Hematopoietic multipotent progenitor cell treated with erythropoietin and hydrocortisone succinate and interleukin-3 and kit ligand, for 6 days (in vitro differentiated cells): ENCODE measurements at places on chromosomes 7 and 10.

DNA sequence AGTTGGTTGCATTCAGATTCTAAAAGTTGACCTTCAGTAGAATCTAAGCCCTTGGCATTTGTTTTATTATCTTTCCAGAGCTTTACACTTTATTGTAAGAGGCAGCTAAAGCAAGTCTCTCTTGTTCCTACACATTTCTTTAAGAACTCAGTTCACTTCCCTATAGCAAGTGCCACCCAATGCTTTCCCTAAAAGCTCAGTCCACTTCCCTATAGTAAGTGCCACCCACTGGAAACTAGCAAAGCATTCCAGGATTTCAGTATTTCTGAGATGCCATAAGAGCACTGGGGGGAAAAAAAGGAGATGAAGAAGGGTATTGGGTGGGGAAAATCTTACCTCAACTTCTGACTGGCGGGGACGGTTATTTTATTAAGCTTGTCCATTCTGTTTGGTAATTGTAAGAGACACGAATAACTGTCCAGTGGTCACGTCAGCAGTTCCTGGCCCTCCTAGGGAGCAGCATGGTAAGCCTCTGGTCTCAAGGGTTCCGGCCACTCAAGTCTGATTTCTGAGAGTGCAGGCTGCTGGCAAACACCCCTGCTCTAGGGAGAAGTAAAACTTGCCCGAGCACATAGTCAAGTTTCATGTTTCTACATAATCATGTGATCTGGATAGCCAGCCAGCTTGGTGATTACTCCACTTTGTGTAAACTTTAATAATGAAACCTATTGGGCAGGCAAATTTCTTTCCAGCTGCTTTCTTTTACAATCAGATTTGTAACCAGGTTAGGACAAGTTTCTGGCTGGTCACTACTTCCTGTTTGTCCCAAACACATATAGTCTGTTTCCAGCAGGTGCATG is at the start of gene BLNK:
BLNK (minus strand) TSS at position 554 of the 800 bp plus-strand sequence; CDS start at position 383, 171 bp downstream.
- DNase-seq: peak; percentile 9

DNA sequence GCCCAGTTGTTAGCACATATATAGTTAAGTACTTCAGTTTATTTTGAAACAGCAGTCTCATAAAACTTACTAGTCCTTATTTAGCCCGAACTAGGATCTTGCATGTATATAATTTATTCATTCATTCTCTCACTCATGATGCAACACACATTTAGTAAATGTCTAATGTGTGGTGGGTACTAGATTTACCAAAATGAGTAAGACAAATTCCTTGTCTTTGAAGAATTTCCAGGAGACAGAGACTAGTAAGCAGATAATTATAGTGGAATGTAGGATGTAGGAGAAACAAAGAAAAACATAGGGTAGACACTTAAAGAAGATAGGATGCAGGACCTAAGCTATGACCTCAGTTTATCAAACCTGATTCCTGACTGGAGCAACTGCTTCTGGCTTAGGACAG is 120.2 kb upstream of the AMPH start:
- no peak for DNase-seq

DNA sequence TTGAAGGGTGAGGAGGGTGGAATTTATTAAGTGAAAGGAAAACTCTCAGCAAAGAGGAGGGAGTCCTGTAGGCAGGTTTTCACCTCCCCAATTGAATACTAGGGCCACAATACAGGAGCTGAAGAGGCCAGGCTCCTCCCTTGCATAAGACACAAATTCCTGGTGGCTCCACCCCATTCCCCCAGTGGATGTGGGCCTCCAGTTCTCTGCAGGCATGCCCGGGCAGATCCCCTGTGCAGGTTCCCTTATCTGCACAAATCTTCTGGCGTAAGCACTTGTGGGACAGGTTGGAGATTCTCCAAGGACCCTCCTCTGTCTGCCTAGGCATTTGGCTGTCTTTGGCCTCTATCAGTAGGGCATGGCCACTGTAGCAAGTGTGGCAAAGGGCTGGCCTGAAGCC is 847.1 kb upstream of the MBL2 start:
- no peak for DNase-seq

- no peak for DNase-seq
Observed at GRCh38 chr10:112649006-112649821, 202.2 kb downstream of the VTI1A start.

GRCh38 chr7:150435390-150436073 is 14.9 kb upstream of the GIMAP8 start:
- DNase-seq: peak; percentile 42

GRCh38 chr10:89813546-89813945 is 112.2 kb downstream of the KIF20B start:
- DNase-seq: no peak

- peak; percentile 3 for DNase-seq
Observed at GRCh38 chr7:15555381-15555859, 6.4 kb downstream of the AGMO start.

GRCh38 chr10:3353235-3353634 is 180.7 kb upstream of the PITRM1 start:
- DNase-seq: no peak

- no peak for DNase-seq
Observed at GRCh38 chr10:87931836-87932230, 68.4 kb downstream of the PTEN start.

GRCh38 chr7:87483131-87483530 is 7.7 kb upstream of the ABCB4 start:
- no peak for DNase-seq

GRCh38 chr10:101161494-101162299 is 30.6 kb downstream of the TLX1 start:
- DNase-seq: peak; percentile 82

DNA sequence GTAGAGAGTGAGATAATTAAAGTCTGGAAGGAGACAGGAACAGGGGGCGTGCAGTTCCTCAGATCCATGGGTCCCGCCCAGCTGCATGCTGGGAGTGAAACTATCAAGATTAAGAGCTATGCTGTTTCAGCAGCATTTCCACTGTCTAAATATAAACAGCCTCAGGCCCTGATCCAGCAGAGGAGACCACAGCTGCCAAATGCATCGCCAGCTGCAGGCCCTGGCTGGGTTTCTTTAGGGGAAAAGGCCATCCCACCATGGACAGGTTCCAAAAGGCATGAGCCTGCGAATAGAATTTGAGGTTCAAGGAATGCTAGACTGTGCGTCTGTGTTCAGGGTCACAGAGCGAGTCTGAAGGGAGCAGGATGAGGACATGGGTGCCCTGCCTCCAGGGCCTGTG is 411.4 kb downstream of the PAXIP1 start:
- DNase-seq: no peak

GRCh38 chr10:31134311-31134952 is 102.8 kb upstream of the ZNF438 start:
- peak; percentile 34 for DNase-seq

DNA sequence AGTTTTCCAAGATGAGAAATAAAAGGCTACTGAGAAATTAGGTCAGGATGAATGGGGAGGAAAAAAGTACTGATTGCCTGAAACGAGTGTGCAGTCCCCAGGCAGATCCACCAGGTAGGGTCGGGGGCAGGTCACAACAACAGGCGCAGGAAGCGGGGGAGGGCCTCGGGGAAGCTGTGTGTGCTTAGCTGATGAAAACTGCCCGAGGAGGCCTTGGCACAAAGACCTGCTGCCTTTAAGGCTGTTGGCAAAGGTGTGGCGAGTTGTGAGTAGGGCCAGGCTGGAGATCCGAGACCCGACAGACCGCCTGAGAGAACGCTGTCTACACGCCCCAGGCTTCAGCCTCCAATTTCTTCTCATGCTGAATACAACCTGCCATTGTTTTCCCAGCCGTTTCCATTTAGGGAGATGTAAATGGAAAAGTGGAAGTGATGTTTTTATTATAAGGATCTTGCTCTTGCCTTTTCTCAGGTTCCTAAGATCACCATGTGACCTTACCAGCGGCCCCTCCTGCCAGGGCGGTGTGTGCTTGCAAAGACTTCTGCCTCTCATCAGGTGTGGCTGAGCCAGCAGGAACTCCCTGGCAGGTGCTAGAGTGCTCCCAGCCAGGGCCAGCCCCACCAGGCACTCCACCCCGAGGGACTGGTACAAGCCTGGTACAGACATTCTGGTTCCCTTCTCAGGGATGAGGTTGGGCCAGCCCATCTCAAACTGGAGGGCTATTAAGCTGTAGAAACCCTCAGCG is 60.8 kb downstream of the DLG5 start:
- DNase-seq: no peak

DNA sequence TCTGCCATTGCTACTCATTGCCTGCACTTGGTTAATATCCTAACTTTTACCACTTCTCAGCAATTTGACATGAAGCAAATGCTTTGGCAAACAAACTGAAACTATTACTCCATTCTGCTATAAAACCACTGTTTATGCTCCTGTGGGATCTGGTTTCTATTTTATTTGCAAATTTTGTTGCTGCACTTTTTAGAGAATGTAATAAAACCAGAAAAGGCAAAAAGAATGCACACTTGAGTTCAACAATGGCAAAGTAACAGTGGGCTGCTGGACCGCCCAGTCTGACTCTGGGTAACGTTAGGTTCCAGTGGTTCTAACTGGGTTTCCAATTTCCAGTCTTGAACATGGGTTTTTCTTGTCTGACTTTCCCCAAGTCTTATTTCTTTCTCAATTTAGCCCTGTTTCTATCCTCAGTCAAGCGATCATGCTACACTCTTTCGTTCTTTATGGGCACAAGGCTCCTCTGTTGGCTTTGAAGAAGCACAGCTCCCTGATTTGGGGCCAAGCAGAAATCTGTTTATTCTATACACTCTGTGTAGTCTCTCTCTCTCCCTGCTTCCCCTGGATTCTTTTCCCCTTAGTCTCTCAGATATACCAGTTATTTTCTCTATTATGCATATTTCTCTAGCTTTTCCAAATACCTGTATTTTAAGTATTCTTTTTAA is 129.2 kb upstream of the FAM3C start:
- no peak for DNase-seq

GRCh38 chr7:10618953-10619352 is 354.7 kb upstream of the PHF14 start:
- no peak for DNase-seq

DNA sequence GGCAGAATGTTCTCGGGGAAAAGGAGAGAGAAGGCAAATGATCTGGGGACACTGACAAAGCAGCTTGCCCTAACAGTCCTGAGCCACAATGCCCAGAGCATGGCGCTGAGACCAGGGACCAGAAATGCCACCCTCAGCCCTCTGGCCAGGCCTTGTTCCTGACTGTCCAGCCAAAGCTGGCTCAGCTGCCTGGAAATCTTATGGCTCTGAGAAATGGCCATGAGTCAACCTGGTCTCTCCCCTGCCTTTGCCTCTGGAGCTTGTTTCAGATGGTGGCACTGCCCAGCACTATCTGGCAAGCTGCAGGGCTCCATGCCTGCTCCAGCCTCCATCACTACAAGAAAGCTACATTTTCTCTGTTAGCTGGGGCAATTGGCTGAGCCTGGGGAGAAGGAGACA is 90.5 kb upstream of the PLXNA4 start:
- no peak for DNase-seq

GRCh38 chr10:79229071-79229541 is 118.2 kb upstream of the PPIF start:
- no peak for DNase-seq

- no peak for DNase-seq
Observed at GRCh38 chr7:69994218-69994617, 395.9 kb downstream of the AUTS2 start.

GRCh38 chr7:107946451-107946850 is 55.5 kb downstream of the DLD start:
- no peak for DNase-seq

- DNase-seq: no peak
Observed at GRCh38 chr7:54944179-54944578, 74.6 kb upstream of the EGFR start.

- DNase-seq: peak; percentile 46
Observed at GRCh38 chr10:25766687-25767221, 167.3 kb upstream of the MYO3A start.

- no peak for DNase-seq
Observed at GRCh38 chr7:24763303-24763901, 6.1 kb upstream of the GSDME start.

DNA sequence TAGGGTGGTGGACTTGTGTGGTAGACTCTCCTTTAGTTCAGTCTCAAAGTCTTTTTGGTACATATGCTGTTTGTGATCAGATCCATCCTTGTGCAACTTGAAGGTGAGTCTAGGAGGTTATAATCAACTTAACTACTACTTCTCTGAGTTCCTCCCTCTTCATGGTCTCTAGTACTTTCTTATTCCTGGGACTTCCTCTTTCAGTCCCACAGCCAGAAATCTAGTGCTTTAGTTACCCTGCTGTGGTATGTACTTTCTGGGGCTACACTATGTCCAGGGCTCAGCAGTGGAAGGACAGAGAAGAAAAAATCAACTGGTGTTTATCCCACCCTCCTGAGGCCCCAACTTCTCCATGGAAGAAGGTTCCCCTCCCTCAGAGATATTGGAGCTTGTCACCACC is 19.4 kb upstream of the ATAD1 start:
- peak; percentile 27 for DNase-seq

DNA sequence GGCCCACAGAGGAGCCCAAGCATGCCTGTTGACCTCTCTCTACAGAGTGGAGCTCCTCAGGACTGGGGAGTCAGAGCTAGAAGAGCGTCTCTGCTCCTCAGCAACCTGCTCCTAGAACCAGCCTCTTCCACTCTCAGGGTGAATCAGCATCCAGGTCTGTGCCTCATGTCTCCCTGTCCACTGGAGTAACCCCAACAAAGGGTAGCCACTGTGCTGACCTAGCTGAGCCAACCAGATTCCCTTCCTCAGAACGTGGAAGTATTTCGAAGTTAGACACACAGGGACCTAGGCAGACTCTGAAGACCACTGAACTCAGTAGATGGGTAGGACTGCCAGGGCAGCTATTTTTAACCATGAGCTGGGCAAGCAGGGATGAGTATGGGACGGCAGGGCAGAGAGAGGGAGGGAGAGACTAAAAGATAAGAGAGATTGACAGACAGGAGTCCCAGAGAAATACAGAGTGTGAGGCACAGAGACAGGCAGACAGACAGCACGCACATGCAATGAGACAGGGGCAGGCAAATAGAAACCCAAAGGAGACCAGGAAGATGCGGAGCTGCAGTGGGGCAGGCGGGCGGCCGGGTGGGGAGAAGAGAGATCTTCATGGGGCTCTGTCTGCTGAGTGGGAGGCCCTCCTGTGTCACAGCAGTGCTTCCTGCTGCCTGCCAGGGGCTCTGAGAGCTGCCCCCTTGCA is 56.7 kb downstream of the OSBPL3 start:
- DNase-seq: peak; percentile 65

DNA sequence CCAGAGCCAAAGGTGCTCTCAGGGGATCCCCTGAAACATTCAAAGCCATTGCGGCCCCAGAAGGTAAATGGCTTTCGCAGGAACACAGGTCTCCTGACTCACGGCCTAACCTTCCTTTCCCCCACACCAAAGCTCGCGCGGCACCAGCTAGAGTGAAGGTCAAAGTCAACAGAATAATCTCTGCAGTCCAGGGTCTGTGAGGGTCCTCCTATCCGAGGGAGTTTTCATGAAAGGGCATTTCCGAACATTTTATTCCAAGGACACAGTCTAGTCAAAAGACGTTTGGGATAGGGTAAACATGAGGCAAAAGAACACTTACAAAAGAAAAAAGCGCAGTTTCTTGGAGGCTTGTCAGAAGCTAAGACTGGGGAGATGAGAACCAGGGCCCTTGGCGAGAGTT is 559 bp upstream of the STEAP2 start:
- no peak for DNase-seq

GRCh38 chr7:2195400-2196246 is 37.1 kb downstream of the MAD1L1 start:
- DNase-seq: peak; percentile 70
